ENCODE measurements at places on chromosomes 4 and X.
A peak's percentile ranks its signal among the peaks of the same experiment; 100 is the strongest.

GRCh38 chr4:127988638-127989037, 23.4 kb downstream of the ABHD18 start:
- DNase-seq = no peak

DNA sequence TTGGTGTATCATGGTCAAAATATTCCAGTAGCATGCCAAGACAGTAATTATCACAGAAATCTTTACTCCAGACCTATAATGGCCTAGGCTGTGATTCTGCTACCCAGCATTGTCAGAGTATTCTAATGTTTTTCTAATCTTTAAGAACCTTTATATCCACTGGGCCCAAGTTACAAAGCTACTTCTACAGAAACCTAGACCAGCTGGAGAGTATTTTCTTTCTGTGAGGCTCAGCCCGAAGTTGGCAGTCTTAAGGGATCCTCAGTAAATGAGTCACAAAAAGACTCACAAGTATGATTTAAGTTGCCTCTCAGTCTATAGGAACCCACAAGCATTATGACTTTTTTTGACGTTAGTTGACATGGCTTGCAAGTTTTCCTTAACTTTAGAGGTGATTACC, 638.5 kb upstream of the FAM241A start:
- no peak for DNase-seq

GRCh38 chr4:177450426-177451107, 8.3 kb upstream of the AGA start:
- no peak for DNase-seq

DNA sequence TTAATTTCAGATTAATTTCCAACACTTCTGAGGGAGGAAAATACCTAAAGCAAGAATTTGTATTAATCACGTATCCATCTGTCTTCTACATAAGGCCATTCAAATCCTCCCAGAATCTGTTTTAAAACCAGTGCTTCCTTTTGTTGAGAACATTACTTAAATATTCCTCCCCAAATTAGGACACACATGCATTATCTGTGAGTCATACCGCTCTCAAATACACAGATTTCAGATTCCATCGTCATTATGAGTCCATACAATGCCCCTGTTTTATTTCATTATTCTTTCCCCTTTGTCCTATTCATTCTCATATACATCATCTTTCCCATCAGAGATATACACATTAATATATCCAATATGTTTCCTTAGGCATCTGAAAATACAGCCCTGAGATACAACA, 57.3 kb upstream of the PRSS12 start:
- DNase-seq = no peak

- DNase-seq = no peak
These were observed 54.0 kb upstream of the ZCCHC13 start for GRCh38 chrX:74249963-74250362.

DNA sequence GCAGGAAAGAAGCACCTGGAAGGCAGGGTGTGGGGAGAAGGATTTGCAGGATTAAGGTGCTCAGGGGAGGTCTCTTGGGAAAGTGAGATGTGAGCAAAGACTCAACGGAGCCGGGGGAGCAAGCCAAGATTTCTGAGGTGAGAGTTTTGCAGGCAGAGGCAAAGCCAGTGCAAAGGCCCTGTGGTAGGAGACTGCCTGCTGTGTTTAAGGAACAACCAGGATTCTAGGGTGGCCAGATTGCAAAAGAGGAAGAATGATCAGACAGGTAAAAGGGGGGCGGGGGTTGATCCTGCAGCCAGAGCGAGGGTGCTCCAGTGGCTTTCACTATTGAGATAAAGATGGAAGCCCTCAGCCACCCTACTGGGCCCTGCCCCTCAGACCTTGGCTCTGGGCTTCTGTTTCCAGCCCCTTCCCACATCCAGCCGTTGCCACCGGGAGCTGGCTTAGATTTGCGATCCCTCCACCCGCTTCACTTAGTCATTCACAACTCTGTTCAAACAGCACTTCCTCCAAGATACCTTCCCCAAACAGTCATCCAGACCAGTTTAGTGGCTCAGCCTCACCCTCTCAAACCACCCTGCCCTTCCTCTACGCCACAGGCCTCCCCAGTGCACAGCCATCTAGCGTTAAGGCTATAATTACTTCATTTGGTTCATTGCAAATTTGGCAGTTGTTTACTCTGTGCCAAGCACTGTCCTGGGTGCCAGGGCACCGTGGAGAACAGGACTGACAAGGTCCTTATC, 23.3 kb upstream of the BCOR start:
- no peak for DNase-seq

GRCh38 chr4:84690481-84690880, 107.6 kb downstream of the CDS1 start:
- DNase-seq = no peak

- no peak for DNase-seq
These were observed 195.9 kb downstream of the CPEB2 start for GRCh38 chr4:15198070-15198727.

- DNase-seq = no peak
These were observed 67.1 kb upstream of the SPIN4 start for GRCh38 chrX:63418211-63418610.

DNA sequence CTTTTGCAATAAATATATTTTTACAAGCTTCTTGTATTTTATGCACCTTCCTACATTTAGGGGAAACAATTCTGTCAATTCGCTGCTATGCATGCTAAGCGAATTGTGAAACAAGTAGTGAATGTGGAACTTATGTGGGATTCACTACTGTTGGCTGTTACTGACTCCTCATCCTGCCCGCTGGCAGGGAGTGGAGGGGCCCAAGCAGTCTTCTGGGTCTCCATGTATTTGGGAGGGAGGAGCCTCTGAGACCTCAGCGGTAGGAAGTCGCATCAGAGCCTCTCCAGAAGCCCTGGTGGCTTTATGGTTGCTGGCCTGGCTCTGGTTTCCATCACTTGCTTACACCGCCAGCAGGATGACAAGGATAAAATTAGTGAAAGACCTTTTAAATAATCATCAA, 3.7 kb upstream of the SETD7 start:
- no peak for DNase-seq

DNA sequence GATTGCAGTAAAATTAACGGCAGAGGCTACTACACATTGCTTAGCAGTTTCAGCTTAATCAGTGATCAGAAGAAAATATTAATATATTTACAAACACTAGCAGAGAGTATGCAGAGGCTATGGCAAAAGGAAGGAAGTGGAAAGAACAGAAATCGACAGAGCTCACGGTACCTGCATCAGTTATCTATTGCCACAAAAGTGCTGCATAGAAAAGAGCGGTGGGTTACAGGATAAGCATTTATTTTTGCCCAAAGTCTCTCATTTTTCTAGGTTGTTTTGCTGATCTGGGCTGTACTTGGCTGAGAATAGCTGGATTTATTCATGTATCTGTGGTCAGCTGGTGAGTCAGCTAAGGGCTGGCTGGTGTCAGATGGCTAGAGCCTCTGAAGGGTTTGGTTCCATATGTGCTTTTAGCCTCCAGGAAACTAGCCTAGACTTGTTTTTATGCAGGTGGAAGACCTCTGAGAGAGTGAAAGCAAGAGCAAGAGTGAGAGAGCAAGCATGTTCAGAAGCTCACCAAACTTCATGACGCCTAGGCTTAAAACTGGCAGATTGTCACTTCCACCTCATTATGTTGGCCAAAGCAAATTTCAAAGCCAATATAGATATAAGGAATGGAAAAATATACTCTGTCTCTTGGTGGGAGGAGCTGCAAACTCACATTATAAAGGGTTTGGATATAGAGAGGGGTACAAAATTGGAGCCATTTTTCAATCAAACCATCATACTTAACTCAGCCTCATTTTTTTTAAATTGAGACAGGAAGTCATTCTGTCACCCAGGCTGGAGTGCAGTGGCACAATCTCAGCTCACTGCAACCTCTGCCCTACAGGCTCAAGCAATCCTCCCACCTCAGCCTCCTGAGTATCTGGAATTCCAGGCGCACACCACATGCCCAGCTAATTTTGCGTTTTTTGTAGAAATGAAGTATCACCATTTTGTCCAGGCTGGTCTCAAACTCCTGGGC, 153.2 kb upstream of the RPL34 start:
- DNase-seq = no peak

GRCh38 chr4:20086067-20086798, 165.5 kb upstream of the SLIT2 start:
- DNase-seq = no peak

DNA sequence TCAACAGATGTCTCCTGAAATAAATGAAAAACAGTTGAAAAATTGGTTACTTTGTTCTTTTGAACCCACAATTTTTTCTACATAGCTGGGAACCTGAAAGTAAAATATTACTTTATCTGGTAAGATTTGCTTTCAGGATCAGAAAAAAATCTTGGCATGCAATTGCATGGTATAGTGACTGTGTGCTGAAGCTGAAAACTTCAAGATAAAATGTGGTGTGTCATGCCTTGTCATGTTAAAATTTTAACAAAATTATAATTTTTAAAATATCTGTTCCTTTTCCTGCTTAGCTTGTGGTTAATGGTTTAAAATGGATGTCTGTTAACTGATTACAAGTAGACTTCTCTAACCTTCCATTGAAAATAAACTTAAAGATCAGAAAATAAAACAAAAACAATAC, 904.8 kb downstream of the PDHA2 start:
- no peak for DNase-seq

DNA sequence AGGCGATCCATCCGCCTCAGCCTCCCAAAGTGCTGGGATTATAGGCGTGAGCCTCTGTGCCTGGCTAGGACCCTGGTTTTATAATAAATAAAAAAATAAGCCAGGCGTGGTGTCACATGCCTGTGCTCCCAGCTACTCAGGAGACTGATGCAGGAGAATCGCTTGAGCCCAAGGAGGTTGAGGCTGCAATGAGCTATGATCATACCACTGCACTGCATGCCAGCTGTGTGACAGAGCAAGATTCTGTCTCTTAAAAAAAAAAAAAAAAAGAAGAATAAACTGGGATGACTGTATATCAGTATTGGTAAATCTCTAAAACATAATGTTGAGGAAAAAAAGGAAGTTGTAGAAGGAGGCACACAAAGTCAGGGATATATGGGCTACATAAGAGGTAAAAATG, 45.7 kb upstream of the SLC34A2 start:
- no peak for DNase-seq

DNA sequence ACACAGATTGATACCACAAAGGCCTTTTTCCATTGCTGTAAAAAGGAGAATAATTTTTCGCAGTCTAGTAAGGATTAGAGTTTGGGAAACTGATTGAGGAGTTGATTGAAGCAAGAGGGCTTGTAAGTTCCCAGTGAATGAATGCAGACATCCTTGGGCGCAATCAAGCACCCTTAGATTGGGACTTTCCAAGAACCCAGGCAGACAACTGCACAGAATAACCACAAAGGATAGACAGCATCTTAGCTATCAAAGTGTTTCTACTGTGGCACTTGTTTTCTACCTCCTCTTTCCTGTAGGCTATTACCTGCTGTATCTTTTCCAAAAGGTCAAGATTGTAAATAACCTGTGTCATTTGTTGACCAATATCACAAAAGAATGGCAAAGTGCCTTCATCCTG, 2.6 kb downstream of the COX18 start:
- no peak for DNase-seq

- peak; percentile 91 for DNase-seq
These were observed 39.0 kb downstream of the BCOR start for GRCh38 chrX:40058719-40059118.

GRCh38 chrX:33198561-33199279, 12.6 kb downstream of the DMD start:
- no peak for DNase-seq

- DNase-seq = no peak
These were observed 91.5 kb upstream of the FAM47A start for GRCh38 chrX:34223574-34223973.

DNA sequence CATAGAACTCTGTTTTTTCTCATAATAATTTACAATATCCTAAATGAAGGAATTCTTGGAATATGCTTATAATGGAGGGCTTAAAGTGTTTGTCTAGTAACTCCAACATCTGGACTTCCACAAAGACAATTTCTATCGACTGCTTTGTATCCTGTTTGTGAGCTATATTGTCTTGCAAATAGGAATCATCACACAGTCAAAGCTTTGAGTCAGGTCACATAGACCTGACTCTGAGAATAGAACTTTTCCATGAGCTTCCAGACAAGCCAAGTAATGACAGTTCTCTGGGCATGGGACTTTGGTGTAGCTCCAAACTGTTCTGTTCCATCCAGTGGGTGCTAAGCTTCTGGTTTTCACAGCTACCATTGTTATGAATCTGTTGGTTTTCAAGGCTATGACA, 75.2 kb upstream of the GALNT7 start:
- DNase-seq = no peak

DNA sequence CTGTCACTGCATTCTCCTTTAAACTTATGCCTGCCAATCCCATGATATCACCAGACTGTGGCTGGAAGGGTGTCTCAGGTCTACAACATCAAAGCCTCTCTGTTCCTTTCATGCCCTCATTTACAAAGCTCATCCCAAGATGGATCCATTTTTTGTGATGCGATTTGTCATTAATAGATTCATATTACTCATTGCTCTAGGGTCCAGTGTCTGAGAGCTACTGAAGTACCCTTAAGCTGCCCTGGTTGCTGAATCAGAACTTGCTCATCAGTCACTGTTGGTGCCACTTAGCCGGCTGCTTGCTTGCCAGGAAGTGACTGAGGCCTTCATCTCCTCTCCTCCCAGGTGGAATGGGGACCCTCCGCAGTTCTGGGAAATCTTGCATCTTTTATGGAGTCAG, 395.5 kb upstream of the BOD1L1 start:
- DNase-seq = no peak

- no peak for DNase-seq
These were observed 114.9 kb downstream of the PPARGC1A start for GRCh38 chr4:23774909-23775308.

GRCh38 chrX:38717871-38718270, 83.4 kb upstream of the MID1IP1 start:
- peak; percentile 9 for DNase-seq

- DNase-seq = no peak
These were observed 726.4 kb upstream of the MAGEB2 start for GRCh38 chrX:29488919-29489318.

- no peak for DNase-seq
These were observed 5.8 kb downstream of the AFAP1 start for GRCh38 chr4:7933651-7934510.

All from NCI-H345 (cell line).